ENCODE measurements at places on chromosomes 7 and 10.
A peak's percentile ranks its signal among the peaks of the same experiment; 100 is the strongest.

DNA sequence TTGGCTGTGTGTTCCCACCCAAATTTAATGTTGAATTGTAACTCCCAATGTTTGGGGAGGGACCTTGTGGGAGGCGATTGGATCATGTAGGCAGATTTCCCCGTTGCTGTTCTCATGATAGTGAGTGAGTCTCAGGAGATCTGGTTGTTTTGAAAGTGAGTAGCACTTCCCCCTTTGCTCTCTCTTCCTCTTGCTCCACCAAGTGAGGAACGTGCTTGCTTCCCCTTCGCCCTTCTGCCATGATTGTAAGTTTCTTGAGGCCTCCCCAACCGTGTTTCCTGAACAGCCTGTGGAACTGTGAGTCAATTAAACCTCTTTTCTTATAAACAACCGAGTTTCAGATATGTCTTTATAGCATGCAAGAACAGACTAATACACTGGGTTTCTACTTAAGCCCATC lies 176.3 kb downstream of the CDK14 start:
- no peak for DNase-seq

- no peak for DNase-seq
These were observed 3.1 kb upstream of the SMNDC1 start for GRCh38 chr10:110307805-110308204.

DNA sequence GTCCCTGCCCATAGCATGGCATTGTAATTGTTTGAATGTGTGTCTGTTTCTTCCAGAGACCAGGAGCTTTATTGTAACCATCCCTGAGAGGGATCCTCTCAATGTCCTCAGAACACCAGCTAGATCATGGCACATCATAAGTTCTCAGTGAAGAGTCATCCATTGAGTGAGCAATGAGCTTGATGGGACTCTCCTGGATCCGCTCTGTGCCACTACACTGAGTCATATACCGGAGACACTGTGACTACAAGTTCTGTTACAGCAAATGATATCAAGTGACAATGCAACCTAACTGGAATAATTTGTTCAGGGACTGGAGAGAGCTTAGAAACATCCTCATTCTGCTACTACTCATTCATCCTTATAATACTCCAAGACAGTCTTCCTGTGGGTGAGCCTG lies 25.1 kb downstream of the MRPS24 start:
- no peak for DNase-seq

DNA sequence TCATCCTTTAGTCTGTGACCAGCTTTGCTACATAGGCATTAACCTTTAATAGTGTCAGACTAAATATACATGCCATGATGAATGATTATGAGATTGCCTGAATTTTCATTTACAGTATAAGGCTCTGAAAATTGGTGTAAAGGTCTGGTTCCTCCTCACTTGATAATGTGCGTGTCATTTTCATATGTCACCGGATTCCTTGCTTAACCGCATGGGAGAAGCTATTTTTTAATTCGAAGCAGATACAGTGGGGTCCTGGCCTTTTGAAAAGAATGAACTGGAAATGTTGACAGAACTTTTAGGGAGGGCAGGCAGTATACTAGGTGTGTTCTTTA lies 192.4 kb upstream of the SH2B2 start:
- DNase-seq, result no peak

DNA sequence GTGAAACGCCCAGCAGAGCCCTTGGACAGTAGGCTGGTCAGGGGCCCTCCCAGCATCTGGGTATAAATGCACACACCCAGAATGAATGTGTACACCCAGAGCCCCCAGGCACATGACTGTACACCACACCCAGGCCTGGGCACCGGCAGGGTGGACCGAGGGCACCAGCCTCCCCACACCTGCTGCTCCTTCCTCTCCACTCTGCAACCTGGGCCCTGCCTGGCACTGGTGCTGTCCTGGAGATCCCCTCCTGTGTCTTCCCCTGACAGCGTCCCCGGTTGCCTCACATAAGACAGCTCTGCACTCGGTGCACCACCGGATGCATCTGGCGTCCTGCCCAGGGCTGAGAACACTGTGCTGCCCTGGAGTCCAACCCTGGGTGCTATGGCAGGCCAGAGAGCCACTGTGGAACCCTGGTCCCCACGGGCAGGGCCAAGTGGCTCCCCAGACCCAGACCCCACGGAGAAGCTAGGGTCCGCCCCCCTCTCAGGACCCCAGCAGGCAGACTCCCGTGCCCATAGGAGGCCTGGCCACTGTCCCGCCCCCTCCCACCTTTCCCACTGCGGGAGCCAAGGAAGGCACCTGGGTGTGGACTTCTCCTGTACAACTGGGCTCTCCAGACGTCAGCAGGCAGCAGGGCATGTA lies 6.6 kb downstream of the RASGEF1A start:
- DNase-seq, result no peak

GRCh38 chr7:18013936-18014335 lies 13.7 kb downstream of the PRPS1L1 start:
- DNase-seq, result no peak

DNA sequence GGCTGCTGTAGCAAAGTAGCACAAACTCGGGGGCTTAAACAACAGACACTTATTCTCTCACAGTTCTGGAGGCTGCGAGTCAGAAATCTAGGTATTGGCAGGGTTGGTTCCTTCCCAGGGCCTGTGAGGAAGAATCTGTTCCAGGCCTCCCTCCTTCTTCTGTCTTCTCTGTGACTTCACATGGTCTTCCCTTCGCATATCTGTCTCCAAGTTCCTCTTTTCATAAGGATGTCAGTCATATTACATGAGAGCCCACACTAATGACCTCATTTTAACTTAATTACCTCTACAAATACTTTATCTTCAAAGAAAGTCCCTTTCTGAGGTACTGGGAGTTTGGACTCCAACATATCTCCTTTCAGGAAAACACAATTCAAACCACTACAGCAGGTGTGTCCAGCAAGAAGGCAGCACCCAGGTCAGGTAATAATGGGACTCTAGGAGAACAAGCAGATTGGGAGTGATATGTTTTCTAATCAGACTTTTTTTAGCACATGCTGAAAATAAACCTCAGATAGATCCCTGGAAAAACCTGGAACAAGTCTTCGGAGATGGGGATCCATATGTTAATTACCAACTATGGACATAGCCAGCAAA lies 11.7 kb downstream of the CREB5 start:
- no peak for DNase-seq

GRCh38 chr7:79702116-79702515 lies 248.6 kb upstream of the MAGI2 start:
- DNase-seq, result no peak

- DNase-seq, result no peak
These were observed 46.2 kb downstream of the FAM53B start for GRCh38 chr10:124697837-124698544.

GRCh38 chr10:122168598-122169394 lies 102.3 kb upstream of the BTBD16 start:
- no peak for DNase-seq

GRCh38 chr7:7761974-7762779 lies 43.8 kb upstream of the RPA3 start:
- peak; percentile 91 for DNase-seq

DNA sequence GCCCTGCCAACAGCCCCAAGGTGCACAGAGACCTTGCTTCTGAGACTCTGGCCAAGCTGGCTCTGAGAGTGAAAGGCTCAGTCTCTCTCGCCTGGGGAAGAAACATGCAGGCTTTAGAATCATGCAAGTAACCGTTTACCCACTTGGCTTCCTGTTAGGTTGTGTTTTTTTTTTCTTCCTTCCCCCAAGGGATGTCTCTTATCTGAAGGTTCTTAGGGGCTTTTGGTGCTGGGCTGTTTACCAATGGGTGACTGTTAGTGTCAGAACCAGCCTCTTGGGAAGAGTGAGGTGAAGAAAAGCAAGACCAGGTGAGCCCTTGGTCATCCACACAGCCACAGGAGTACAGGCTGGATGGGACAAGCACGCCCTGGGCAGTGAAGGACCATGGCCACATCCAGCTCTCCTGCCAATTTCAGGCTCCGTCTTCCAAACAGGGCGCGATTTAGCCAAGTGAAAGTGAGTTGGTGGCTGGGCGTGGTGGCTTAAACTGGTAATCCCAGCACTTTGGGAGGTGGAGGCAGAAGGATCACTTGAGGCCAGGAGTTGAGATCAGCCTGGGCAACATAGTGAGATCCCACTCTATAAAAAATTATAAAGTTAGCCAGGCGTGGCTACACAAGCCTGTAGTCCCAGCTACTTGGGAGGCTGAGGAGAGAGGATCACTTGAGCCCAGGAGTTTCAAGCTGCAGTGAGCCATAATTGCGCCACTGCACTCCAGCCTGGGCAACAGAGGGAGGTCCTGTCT lies 76.3 kb upstream of the CUX1 start:
- DNase-seq, result no peak

GRCh38 chr10:16519908-16520861 lies 1.5 kb downstream of the C1QL3 start:
- no peak for DNase-seq

DNA sequence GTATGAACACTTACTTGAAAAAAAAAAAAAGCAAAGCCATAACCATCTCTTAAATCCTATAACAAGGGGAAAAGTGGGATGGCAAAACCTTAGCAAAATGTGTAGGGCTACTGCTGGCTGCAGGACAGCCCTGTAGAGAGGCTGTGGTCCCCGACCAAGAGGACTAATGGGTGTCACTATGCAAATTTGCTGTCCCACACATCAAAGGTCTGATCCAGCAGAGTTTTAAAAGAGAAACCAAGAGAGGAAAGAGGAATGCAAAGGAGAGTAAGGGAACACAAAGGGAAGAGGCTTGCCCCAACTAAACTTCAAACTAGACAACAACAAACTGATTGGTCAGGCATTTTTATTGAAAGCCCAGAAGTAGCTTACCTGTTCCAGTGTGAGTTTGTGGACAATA lies 3.1 kb upstream of the ZNRF2 start:
- DNase-seq, result no peak

- DNase-seq, result peak; percentile 83
These were observed 10.8 kb downstream of the TLX1 start for GRCh38 chr10:101141616-101142532.

GRCh38 chr7:115124409-115124939 lies 202.6 kb downstream of the MDFIC start:
- peak; percentile 19 for DNase-seq

GRCh38 chr10:8670461-8670860 lies 616.0 kb downstream of the GATA3 start:
- no peak for DNase-seq

DNA sequence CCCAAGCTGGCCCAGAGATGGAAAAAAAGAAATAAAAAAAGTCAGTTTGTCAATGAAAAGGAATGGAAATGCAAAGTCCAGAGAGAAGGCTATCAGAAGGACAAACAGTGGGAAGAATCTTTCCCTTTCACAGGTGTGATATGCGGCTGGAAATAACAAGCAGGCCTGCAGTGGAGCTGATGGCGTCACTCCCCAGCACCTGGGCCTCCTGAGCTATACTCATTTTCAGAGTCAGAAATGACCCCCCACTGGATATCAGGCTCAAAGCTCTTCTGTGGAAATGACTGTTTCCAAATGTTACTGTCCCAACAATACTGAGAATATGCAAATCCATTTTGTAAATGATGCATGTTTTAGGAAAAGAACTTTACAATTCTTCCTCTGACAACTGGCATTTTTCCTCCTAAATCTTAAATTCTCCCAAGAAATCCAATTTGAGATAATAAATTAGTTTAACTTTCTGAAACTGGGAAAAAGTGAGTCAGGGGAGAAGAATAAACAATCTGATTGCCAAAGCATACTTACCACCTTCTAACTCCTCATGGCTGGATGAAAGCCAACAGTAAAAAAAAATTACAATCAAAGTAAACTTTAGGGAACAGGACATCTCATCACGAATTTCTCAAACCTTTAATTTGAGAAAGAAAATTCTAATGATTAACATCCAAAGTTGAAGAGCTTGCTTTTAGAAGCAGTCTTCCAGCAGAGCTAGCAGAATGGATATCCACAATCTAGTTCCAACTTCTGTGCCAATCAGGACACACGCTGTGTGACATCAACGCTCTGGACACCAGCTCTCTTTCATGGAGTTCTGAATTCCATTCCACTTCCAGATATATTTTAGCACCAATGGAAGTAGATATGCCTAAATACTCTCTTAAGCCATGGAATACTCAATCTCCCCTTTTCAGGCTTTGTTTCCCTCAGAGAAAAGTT lies 5.3 kb upstream of the CUZD1 start:
- no peak for DNase-seq

DNA sequence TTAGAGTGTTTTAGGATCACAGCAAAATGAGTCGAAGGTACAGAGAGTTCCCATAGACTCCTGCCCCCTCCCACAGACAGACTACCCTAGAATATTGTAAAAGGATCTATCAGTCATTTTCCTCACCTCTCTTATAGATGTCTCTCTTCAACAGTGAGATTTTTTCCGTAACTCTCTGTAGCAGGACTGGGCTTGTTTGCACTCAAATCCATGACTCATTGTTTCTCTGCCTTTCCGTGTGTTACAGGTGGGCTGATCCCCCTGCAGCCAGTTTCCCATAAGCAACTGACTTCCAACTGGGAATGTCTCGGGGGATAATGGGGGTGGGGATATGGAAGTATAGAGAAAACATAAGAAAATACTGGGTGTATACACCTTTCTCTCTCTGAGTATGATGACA lies 921.0 kb downstream of the GATA3 start:
- DNase-seq, result peak; percentile 10

DNA sequence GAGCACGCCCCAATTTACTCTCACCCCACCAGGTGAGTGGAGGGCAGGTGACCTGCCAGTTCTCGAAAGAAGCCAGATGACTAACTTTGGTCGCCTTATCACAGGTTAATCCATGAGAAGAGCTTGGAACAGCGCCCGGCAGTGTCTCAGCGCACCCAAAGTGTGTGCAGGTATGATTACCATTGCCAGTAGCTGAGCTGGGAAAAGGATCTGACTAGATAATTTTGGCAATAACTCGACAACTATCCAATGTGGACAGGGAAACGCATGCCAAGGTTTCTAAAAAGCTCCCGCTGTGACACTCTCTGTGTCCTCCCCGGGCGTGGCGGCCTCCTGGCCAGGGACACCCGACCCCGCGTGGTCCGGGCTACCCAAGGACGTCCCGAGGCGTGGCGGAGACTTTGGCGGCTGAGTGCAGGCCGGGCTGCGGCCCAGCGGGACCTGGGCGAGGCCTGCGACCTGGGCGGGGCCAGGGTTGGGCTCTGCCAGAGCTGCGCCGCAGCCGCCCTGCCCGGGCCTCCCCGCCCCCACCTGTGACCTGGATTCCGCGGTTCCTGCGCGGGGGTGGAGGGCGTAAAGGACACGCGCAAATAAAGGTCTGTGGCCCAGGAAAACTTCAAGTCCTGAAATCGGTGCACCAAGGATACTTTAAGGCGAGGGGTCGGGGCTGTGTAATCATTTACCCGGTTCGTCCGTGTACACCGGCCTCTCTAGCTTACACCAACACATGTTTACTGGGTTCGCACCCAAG lies 13.7 kb upstream of the WAPL start:
- DNase-seq, result no peak
